T-cell (primary cell): ENCODE measurements at places on chromosomes 3 and 15.

DNA sequence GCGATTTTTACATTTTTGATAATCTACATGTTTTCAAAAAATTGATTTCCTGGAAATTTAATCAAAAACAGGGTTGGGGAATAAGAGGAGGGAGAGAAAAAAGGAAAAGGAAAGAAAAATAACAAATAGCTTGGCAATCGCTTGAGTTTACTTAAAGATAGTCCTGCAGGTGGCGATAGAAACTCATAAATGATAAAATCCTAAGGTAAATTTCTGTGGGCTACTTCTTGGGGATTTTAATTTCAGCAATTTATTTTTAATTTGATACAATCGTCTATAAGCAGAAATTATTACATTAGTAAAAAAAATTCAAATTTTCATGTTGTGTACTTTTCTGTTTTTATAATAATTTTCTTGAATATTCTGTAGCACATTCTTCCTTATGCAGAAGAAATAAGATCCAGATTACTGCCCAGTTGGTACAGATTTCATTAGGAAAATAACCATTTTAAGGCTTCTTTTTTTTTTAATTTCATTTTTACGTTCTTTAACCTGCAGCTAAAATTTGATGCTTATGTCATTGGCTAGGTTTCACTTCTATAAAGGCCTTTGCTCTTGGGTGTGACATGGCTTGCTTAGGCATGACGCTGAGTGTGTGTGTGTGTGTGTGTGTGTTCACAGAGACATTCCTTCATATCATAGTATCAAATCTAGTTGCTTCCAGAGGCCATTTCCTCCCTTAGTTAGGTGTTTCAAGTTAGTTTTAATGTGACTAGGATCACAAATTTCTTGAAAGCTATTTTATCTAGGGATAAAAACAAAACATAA, 181.8 kb downstream of the MCTP2 start:
- DNase-seq = no peak

- DNase-seq = no peak
These were observed 800.3 kb upstream of the GBE1 start for GRCh38 chr3:82561784-82562183.

DNA sequence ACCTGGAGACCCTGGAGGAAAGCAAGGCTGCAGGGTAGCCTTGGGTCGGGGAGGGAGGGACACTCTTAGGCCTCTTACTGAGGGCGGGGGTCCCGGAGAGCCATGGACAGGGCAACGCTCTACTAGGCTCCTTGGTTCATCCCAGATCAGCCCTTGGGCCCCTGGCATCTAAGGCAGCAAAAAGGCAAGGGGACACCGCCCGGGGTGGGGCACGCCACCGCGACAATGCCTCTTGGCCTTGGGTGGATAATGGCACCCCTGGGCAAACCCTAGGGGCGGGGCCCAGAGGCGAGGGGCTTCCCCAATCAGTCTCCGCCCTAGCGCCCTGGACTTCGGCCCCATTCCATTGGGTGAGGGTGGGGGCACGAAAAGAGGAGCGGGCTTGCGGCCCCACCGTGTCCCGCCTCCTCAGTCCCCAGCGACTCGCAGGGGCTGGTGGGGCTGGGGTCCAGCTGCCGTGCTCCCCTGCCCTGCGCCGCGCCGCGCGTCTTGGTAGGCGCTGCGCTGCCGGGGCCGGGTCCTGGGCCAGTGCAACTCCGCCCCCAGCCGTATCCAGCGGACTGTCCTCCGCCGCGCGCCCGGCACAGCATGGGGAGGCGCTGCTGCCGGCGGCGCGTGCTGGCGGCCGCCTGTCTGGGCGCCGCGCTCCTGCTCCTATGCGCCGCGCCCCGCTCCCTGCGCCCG, at the start of gene CHST13:
CHST13 (plus strand) TSS at position 411 of the 684 bp plus-strand sequence; CDS start at position 589, 178 bp downstream.
- DNase-seq = no peak

GRCh38 chr3:131324923-131325322, 56.7 kb upstream of the NUDT16 start:
- DNase-seq = no peak

- no peak for DNase-seq
These were observed 88.5 kb upstream of the NANOGP8 start for GRCh38 chr15:35173444-35174118.

GRCh38 chr3:116139641-116140040, 305.6 kb downstream of the LSAMP start:
- no peak for DNase-seq

DNA sequence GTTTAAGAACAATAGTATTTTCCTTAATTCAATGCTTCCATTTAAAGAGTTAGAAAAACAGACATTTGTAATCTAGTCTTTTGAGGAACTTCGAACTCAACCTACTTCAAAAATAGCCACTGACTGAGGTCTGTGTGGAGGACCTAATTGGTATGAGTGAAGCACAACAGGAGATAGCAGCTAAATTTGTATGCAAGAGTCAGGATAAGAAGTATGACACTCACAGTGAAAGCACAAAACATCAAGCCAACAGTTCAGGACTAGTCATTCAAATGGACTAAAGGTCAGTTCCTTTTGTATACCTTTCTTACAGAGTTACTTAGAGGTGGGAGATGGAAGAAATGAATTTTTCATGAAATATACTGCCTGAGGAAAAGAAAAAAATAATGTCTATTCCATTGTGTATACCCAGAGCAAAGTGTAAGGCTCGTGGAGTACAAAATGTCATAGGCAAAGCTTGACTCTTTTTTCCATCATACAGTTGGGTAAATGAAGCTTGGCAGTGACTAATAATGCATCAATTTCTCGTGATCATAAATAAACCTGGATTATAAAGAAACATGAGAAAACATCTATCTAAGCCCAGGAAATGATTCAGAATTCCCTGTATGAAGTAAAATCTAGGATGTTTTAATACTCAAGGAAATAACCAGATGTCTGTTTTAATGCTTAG, 1005.2 kb upstream of the CADM2 start:
- no peak for DNase-seq

- no peak for DNase-seq
These were observed 58.1 kb downstream of the OSBPL10 start for GRCh38 chr3:31922962-31923361.

DNA sequence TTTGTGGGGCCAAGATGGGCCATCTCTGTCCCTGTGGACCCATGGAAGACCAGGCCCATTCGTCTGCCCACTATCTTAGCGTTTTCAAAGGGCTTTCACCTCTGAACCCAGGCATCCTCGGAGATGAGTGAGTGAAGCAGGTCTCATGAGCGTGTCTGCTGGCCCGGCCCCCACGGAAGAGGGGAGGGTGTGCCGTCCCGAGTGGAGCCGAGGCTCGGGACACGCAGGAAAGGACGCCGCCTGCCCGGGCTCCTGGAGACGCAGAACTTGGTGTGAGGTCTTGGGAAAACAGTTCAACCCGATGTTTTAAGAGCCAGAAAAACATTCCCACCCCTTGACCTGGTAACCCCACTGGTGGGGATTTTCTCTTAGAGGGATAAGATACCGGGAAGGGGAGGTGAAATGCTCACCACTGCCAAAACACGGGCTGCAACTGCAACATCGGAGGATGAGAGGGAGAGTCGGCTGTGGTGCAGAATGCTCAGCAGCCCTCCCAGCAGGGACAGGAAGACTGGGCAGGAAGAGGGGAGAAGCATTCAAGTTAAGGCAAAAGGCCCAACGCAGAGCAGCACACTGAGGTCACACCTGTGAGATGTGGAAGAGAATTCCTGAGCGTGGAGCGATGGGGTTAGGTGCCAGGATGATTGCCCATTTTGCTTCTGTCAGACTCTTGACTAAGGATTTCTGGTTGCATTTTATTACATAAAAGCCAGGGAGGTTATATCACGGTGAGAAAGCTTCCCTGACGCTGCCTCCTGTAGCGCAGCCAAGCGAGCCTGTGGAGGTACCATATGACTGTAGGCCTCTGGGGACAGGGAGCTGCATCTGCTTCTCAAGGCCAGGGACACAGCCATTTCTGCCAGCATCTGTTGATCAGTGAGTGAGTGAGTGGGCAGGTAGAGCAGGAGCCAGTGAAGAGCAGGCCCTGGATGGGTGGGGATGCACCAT, 14.1 kb upstream of the STAB1 start:
- no peak for DNase-seq

GRCh38 chr3:77207753-77208152, 167.9 kb downstream of the ROBO2 start:
- DNase-seq = no peak

DNA sequence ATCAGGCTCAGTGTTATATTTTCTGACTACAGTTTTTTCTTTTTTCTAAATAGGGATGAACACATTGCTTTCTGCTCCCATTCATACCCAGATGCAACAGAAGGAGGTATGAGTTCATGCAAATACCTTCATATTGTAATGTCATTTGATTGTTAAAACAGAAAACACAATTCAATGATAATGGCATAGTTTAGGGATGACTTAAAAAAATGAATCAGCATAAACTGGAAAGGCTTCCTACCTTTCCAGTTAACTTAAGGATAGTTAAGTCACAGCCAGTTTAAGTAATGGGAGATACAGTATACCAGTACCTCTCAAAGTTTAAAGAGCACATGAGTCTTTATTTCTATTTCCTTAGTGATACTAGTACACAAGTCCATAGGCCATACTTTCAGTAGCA, 24.9 kb downstream of the KNL1 start:
- no peak for DNase-seq

- no peak for DNase-seq
These were observed 46.3 kb downstream of the GABRG3 start for GRCh38 chr15:27017168-27017809.

DNA sequence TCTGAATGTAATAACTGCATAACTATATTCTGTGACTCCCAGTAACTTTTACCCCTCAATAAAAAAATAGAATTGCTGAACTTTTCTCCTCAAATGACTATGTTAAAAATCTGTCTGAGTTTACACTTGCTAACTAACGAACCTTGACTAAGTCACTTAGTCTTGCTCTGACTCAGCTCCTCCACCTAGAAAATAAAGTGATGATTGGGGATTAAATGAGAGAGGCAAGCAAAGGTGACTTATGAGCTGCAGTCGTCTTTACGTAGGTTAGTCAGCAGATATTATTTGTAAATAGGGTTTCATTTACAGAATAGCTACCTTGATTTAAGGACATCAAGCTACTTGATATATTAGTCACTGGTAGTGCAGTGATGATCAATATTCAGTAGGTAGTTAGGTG, 476.9 kb downstream of the MECOM start:
- no peak for DNase-seq

GRCh38 chr3:187920913-187921312, 175.6 kb upstream of the BCL6 start:
- no peak for DNase-seq
